Naive thymus-derived CD4-positive, alpha-beta T cell (primary cell): ENCODE measurements at places on chromosomes 11 and 22. TPM values are rescaled to one million over a fixed set of nuclear protein-coding genes. Genes with fewer than 3 reads are reported as not detected.

The TSPAN18 gene
- 40.7 and 43.6 TPM in 2 replicates for total RNA-seq

The IFITM10 gene
- total RNA-seq: 2.0 TPM

The C22orf31 gene
- total RNA-seq: not detected

The IGF2 gene
- total RNA-seq: not detected

The OR10V1 gene
- total RNA-seq: not detected

The AP2A2 gene
- 89.2 TPM for total RNA-seq

The PPM1F gene
- total RNA-seq: 20.9 and 21.3 TPM in 2 replicates

The TBX1 gene
- total RNA-seq: not detected

The MS4A4A gene
- 0.62 TPM for total RNA-seq

The MRGPRX3 gene
- total RNA-seq: not detected in 2 replicates

The PGM2L1 gene
- total RNA-seq: 9.9 TPM

The FAM76B gene
- 82.1 TPM for total RNA-seq

The PAX6 gene
- not detected for total RNA-seq

The SCGB1C1 gene
- not detected for total RNA-seq

The CHRM1 gene
- not detected for total RNA-seq

The SLC39A13 gene
- total RNA-seq: 60.4 TPM

The EXPH5 gene
- total RNA-seq: 3.2 TPM

The CHST1 gene
- not detected for total RNA-seq

The OR6A2 gene
- 0.15 and 0.34 TPM in 2 replicates for total RNA-seq

The CYP2D6 gene
- 12.7 TPM for total RNA-seq

The MEI1 gene
- total RNA-seq: 40.4 and 42.9 TPM in 2 replicates

The ANO3 gene
- total RNA-seq: not detected

The RTN4RL2 gene
- 0.47 TPM for total RNA-seq

The MMP11 gene
- 1.9 TPM in 1 of 2 replicates, not detected in the other for total RNA-seq

The FUT4 gene
- total RNA-seq: 7.0 and 7.2 TPM in 2 replicates

The FIBIN gene
- total RNA-seq: not detected

The MS4A6A gene
- total RNA-seq: 151 TPM

The CNGA4 gene
- 0.32 TPM for total RNA-seq

The ARFIP2 gene
- total RNA-seq: 44.3 and 48.6 TPM in 2 replicates

The SEZ6L gene
- not detected in 2 replicates for total RNA-seq

The KRTAP5-2 gene
- not detected in 2 replicates for total RNA-seq

The LRRC32 gene
- total RNA-seq: 0.08 TPM

The PRR5 gene
- 19.6 and 20.2 TPM in 2 replicates for total RNA-seq

The SOX6 gene
- 0.51 TPM for total RNA-seq

The CLNS1A gene
- 82.2 TPM for total RNA-seq

The CATSPER1 gene
- not detected in 2 replicates for total RNA-seq

The RAB3IL1 gene
- total RNA-seq: not detected

The CFAP68 gene
- total RNA-seq: 16.9 and 17.2 TPM in 2 replicates

The C11orf98 gene
- 23.2 TPM for total RNA-seq

The ENTHD1 gene
- 0.60 TPM for total RNA-seq

The LRRN4CL gene
- not detected for total RNA-seq

The RBFOX2 gene
- total RNA-seq: 1.5 TPM

The DERL3 gene
- 6.5 TPM for total RNA-seq

The FAM180B gene
- total RNA-seq: 0.21 TPM

The MYRF gene
- total RNA-seq: 0.19 TPM

The OR52E8 gene
- not detected for total RNA-seq
